ENCODE measurements at places on chromosomes 2 and 18.

- no peak for DNase-seq
Measured at GRCh38 chr18:39208190-39208589, 1642.6 kb upstream of the CELF4 start.

GRCh38 chr2:203605302-203605701, 70.2 kb upstream of the RAPH1 start:
- no peak for DNase-seq

DNA sequence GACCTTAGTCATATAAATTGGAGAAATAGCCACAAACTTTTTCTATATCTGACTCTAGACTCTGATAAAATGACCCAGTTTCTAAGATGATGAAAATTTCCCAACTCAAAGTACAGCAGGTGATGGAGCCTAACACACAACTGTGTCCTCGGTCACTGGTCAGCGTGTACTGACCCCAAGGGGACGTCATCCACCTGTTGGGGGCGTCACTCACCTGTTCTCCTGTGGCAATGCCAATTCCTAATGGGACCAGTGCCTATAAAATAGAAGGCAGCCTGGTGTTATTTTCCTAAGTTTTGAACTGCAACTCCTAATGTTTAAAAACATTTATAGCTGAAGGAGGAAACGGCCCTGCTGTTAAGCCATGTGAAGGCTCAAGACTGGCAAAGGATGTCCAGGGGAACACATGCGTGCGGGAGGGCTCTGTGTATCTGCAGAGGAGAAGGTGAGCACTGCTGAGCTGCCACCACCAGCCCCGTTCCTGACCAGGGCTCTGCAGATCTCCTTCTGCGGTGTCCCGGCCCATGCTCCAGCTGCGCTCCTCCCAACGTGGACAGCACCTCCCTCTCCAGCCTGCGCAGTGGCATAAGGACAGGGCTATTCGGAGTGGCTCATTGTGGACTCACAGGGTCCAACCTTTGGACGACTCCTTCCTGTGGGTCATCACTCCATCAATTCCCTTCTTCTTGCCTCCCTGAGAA, 21.2 kb downstream of the TYMS start:
- DNase-seq = no peak

GRCh38 chr2:197196541-197197180, 113.9 kb downstream of the ANKRD44 start:
- no peak for DNase-seq

DNA sequence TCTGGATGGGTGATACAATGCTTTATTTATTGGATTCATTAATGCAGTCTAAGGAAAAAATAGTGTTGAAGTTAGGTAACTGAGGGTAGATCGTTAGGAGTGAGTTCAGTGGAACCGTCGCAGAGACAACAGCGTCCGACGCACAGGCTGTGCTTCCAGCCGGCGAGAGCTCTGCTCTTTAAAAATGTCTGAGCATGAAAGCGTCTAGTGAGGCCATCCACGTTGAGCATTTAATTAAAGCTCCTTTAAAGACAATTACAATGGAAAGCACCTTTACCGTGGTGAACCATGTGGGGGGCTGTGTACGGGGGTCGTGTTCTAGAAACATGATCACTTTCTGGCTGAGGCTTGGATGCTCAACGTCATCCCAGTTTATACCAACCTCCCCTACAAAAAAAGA, 822.7 kb downstream of the GALR1 start:
- DNase-seq = no peak

DNA sequence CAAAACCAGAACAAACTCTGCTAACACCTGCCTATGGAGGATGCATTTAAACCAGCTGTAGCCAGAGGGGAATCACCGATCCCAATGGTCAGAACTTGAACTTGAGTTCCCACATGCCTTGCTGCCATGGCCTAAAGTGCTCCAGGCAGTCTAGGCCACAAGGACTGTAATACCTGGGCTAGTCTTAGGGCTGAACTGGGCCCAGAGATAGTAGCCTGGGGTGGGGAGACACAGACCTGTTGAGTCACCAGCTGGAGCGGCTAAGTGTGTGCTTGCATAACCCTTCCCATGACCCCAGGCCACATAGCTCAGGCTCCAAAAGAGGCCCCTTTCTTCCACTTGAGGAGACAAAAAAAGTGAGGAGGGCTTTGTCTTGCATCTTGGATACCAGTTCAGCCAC, 515.0 kb upstream of the DDX18 start:
- DNase-seq = no peak

- no peak for DNase-seq
Measured at GRCh38 chr2:183799761-183800160, 675.5 kb downstream of the NUP35 start.

GRCh38 chr18:12571630-12572029, 86.3 kb downstream of the SPIRE1 start:
- DNase-seq = no peak

GRCh38 chr2:64700133-64700809, 46.6 kb upstream of the SERTAD2 start:
- DNase-seq = no peak

DNA sequence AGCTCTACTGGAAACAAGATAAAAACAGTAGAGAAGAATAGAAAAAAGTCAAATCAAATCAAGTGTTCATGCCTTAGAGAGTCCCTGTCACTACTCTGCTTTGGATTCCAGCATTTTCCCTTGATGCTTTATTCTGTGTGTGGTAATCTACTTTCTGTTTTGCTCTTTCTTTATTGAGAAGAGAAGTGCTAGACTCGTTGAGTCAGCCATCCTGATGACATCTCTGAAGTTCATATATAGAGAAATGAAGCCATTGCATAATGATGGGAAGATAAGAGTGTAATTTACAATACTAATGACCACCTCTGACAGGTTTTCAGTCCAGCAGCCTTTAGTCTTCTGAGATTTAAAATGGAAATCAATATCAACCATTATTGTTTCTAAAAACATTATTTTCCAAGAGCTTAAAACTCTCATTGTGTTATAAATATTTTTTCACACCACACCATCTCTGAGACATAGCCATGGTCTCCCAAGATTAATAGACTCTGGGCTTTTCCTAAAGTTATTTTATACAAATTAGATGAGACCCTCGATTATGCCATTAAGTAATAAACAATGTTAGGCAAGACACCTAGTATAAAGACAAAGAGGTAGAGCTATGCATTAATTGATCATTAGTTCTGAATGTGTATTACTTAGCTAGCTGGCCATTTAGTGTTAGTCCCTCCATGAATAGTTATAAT, 679.0 kb upstream of the ACVR2A start:
- no peak for DNase-seq

- DNase-seq = no peak
Measured at GRCh38 chr2:229443546-229444268, 172.6 kb upstream of the PID1 start.

GRCh38 chr2:85728883-85729824, 24.6 kb upstream of the ATOH8 start:
- DNase-seq = peak; percentile 54

DNA sequence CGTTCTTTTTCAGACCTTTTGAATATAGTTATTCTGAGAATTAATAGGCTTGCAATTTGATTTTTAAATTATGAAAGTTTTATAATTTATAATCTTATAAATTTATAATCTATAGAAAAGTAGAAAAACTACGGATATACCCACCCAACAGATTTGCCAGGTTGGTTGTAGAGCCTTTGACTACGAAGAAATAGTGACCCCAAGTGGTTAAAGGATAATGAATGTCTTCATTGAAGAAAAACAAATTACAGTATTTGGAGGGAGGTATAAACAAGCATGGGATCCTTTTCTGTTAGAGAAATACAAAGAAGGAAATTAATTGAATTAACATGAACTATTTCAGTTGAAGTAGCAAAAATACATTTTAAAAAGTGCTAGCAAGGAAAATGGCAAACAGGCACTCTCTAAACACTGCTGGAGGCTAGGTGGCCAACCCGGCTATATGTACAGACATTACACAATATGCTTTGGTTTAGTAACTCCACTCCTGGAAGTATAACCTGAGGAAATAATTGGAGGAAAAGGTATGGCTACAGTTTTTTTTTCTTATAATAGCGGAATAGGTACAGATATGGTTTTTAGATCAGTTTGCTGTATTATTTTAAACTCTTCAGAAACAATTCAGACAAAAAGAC, 110.9 kb downstream of the MIB1 start:
- no peak for DNase-seq

- DNase-seq = no peak
Measured at GRCh38 chr2:160893581-160893980, 266.6 kb upstream of the TANK start.

DNA sequence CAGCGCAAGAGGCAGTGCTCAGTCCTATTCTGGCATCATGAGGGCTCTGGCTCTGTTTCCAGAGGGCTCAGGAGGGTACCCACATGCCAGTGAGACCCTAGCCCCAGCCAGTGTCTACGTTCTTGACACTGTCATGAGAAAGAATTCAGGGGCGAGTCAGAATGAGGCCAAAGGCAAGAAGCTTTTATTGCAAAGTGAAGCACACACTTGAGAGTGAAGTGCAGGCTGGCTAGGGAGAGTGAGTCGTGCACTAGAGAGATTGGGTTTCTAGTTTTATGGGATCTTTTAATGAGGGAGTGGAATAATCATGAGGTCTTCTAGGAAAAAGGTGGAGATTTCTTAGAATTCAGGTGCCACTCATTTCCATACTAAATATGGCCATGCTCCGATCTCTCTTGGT, 164.1 kb downstream of the DCDC2C start:
- no peak for DNase-seq

DNA sequence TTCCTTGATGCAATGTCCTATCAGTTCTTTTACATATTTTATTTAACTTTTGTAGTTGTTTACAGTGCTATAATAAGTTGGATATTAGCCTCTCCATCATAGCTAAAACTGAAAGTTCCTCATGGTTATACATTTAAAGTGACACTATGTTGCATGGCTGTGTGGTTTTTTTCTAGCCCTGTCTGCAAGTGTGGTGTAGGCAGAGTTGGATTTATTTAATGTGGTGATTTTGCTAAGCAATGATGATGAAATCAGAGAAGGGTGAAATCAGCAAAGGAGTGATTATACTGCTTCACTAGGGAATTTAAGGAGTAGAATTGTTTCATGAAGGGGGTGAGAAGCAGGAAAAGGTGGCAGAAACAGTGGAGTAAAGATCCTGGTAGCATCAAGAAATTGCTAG, 18.3 kb upstream of the ENOSF1 start:
- no peak for DNase-seq

DNA sequence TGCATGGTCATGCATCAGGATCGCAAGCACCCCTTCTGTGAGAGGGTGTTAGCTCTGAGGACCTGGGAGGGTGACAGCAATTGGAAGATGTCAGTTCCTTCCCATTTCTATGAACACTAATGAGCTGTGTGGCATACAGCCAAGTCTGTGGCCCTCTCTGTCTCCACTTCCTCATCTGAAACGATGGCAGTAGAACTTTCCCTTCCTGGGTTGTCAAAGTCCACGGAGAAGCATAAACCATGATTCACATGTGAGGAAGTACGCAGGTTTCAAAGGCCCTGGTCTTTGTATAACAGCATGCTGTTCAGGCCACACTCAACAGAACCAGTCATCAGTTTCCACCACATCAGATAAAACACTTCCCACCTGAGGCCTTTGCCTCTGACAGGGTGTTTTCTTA, 167.4 kb upstream of the RAB6C start:
- DNase-seq = no peak

GRCh38 chr2:210956101-210956500, 399.7 kb downstream of the CPS1 start:
- DNase-seq = no peak

DNA sequence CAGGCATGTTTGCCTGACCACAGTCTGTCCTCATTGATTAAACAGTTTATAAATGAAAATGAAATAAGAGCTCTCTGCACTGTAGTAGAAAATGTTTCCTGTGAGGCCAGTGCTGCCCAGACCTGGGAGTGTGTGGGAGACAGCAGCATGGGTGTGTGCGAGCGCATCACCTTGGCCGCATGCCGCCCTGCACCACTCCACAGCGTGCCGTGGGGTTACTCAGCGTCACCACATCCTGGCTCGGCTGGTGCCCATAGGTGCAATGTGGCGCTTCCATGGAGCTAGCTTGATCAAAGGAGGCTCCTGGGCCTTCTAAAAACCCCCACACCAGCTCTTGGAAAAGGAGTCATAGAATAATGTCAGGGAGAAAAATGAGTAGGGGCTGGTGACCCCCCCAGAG, 76.0 kb upstream of the EPC2 start:
- DNase-seq = no peak

GRCh38 chr18:51603111-51603510, 405.6 kb upstream of the MEX3C start:
- DNase-seq = no peak

DNA sequence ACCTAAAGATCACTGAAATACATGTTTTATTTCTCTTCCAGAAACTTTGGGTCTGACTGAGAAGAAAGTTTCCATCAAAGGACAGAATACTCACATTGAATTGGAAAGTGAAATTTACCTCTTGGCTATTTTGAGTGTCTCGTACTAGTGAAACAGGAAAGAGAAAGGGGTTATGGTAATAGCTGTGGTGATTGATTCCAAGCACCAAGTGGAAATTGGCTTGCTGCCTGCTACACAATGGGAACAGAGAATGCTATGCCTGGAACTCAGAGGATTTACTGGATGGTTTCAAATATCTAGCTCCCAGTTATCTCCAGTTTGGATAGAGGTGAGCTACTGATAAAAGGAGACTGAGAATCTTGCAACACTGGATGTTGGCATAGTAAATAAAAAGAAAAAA, 492.8 kb upstream of the FSIP2 start:
- no peak for DNase-seq

DNA sequence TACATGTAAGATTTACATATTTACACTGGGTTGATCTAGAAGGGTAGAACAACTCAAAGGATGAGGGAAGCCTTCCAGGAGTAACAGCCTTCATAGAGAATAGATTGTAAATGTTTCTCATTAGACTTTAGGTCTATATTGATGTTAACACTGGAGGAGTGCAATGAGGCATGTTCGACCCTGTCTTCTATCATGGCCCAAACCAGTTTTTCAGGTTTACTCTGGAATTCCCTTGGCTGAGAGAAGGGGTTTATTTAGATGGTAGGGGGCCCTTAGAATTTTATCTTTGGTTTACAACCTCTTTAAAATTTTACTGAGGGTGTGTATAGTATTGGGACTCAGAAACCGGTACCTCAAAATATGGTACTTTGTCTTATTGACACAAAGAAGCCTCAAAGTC, 634.9 kb upstream of the PIK3C3 start:
- DNase-seq = no peak

GRCh38 chr2:26974352-26974751, 3.9 kb downstream of the MAPRE3 start:
- no peak for DNase-seq

GRCh38 chr2:156331572-156332283, 793 bp downstream of the NR4A2 start:
- no peak for DNase-seq

DNA sequence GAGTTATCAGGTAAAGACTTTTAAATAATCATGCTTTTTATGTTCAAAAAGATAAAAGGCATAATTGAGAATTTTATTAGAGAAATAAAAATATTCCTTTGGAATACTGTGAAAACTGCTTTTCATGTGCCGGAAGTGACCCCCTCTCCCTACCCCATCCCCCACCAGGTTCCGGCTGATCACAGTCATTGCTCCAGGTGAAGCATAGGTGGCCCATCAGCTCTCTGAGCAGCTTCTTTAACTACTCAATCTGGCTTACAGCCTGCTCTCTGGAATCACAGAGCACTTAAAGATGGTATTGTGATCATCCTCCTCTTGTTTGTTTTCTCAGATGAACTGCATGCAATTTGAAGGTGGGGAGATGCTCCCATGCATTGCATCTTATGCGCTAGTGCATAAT, 257.7 kb downstream of the EN1 start:
- no peak for DNase-seq

- DNase-seq = no peak
Measured at GRCh38 chr2:65366595-65367125, 65.7 kb downstream of the SPRED2 start.

Data from stimulated activated CD8-positive, alpha-beta memory T cell treated with anti-CD3 and anti-CD28 coated beads, Interleukin-12 subunit alpha, Interleukin-12 subunit beta, amount 100 ng/mL, for 1 hour (primary cell).